ENCODE measurements at places on chromosomes 2 and 18. TPM values are rescaled to one million over a fixed set of nuclear protein-coding genes. Genes with fewer than 3 reads are reported as not detected.

APCDD1 gene
- not detected for total RNA-seq

AQP12A gene
- total RNA-seq, result not detected

GPR35 gene
- 0.85 TPM for total RNA-seq

GKN1 gene
- not detected for total RNA-seq

AP1S3 gene
- total RNA-seq, result 70.7 TPM

TFCP2L1 gene
- 20.7 TPM for total RNA-seq

ABHD1 gene
- total RNA-seq, result not detected

IL18R1 gene
- total RNA-seq, result 5.5 TPM

SLC16A14 gene
- total RNA-seq, result 7.0 TPM

MAP3K19 gene
- not detected for total RNA-seq

VIL1 gene
- total RNA-seq, result not detected

LIPG gene
- 23.2 TPM for total RNA-seq

HOXD12 gene
- total RNA-seq, result not detected

LIMS4 gene
- not detected for total RNA-seq

ANKRD53 gene
- total RNA-seq, result not detected

XDH gene
- 16.9 TPM for total RNA-seq

CSRNP3 gene
- total RNA-seq, result 0.34 TPM

PDE1A gene
- 0.21 TPM for total RNA-seq

HRH4 gene
- total RNA-seq, result 0.21 TPM

CNDP1 gene
- not detected for total RNA-seq

RTTN gene
- total RNA-seq, result 42.7 TPM

TDRD15 gene
- not detected for total RNA-seq

Measured in nasal cavity respiratory epithelium epithelial cell of viscerocranial mucosa (primary cell).